Suppressor macrophage (primary cell): ENCODE measurements at places on chromosomes 2 and 18.

DNA sequence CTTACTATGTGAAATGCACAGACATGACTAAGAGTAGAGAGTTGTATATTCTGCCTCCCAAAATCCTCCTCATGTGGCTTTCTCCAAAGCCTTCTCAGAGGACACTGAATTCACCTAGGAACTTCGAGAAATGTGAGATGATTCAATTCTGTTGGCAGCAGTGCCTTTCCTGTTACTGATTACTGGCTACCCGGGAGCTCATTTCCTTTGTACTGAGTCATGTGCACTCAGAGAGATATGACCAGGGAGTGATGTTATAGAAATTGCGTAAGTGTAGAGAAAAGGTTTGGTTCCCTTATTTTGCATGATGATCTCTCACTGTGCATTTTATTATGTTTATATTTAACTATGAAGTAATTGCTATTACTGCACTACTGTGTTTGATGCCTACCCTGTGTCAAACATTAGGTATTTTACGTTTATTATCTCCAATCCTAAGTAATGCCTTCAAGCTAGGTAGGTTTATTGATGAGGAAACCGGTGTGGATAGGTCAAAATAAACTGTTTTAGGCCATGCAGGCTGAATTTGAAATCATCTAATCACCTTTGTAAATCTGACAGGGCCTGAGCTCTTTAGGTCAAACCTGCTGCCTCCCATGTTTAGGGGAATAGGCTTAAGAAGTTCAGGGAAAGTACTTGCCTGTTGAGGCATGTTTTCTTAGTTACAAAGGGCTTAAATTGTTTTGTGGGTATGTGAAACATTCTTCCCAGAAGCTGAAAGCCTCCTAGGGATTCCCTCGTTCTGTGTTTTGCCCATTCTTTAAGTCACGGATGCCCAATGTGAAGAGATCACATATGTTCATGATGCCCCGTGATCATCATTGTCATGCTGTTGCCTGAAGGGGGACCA, 86.8 kb downstream of the FMNL2 start:
- peak; percentile 80 for DNase-seq

GRCh38 chr2:221649051-221649775, 77.1 kb upstream of the EPHA4 start:
- DNase-seq = no peak

DNA sequence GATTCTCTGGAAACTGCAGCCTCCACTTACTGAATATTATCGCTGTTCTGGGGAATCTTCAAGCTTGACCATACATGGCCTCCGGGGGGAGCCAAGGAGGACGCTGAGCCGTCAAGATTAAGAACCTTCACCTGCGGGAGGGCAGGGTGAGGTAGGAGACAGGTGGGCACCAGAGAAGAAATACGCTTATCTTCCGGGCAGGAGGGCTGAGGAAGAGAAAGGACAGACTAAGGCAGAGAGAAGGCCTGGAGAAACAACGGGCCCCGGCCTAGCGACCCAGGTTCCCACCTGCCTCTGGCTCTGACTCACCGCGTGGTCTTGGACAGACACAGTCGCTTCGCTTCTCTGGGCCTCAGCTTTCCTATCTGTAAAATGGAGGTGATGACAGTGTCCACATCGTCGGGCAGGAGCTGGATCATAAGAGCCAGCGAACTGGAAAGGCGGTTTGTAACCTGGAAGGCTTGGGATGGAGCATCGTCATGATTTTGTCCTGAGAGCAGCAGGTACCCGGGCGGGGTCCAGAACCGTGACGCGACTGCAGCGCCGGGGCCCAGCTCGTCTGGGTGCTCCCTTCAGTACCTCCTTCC, 659 bp downstream of the ZNF142 start:
- DNase-seq = peak; percentile 48

- no peak for DNase-seq
Observed at GRCh38 chr2:241768251-241768711, 8.3 kb upstream of the GAL3ST2 start.

GRCh38 chr2:84559838-84560237, 43.5 kb downstream of the DNAH6 start:
- DNase-seq = no peak

- no peak for DNase-seq
Observed at GRCh38 chr2:20676353-20677215, 9.6 kb downstream of the GDF7 start.

DNA sequence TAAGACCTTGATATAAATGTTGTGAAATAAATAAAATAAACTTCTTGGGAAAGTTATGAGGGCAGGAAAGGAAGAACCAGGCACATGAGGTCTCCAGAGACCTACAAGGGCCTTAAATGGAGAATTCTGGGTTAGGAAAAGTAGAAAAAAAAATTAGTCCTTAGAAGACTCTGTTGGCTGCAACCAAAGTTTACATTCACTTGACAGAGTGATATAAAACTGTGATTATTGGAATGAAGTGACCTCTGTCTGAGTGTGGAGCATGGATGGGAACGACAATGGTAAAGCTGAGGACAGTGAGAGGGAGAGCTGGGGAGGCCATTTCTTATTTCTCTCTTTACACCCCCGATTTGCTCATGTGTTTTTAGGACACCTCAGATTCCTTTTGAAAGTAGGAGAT, 29.0 kb upstream of the CAVIN2 start:
- no peak for DNase-seq

DNA sequence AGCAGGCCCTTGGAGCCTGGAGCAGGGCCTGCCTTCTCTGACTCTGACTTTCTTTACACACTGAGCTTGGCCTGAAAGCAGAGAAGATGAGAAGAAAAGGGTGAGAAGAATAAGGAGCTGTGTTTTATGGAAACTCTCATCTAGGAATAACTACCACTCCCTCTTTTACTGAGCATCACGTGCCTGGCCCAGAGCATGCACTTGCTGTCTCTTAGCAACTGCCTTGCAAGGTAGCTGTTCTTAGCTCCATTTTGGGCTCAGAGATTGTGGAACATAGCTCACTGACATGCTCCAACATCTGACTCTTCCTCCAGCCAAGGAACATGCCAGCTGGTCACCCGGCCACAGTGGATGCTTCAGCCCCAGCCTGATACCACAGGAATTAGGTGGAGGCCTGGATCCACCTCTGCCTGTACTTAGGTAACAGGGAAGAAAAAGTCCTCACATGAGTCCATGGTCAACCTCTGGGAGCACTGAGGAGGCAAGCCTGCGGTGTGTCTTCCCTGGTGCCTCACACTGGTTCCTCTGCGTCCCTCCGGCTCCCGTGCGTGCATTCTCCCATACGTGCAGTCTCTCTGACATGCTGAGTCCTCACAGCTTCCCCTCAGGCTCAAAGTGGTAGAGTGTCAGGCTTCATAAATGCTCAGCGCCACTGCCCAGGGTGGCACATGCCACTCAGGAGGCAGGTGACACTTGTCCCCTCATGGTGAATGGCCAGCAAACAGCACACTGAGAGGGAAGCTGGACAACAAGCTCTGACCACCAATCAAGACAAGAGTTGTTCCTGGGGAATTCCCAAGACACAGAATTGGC, 35.7 kb downstream of the AMER3 start:
- no peak for DNase-seq

DNA sequence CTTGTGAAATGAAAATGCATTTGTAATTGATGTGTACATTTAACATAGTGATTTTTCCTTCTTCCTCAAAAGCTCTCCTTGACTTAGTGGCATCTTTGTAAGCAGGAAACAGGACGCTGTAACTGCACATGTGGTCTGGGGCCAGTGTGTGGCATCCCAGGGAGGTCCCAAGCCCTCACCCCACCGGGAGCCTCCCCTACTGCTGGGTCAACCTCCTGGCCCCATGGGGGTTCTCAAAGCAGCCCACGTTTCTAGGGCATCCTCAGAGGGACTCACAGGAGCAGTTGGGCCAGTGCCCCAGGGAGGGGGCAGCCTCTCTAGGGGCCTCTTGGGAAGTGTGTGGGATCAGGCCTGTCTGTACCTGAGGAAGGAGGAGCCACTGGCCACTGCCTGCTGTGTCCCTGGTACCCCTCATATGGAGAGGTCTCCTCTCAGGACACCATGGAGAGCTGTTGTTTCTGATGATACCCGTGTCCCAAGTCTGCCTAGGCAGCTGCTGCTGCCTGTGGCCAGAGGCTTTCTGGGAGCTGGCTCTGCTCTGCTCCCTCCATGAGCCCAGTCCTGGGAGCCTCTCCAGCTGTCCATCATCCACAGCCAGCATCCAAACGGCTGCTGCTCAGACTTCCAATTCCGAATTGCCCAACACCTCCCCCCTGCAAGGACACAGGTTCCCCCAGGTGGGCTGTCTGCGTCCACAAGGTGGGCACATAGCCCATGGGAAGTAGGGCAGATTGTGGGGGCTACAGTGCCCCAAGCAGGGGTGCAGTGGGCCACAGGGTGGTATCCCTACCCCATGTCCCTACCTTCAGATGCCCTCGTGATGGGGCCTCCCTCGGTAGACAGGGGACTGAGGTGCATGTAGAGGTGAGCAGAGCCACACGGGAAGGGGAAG, 13.4 kb downstream of the ARHGEF4 start:
- DNase-seq = no peak

DNA sequence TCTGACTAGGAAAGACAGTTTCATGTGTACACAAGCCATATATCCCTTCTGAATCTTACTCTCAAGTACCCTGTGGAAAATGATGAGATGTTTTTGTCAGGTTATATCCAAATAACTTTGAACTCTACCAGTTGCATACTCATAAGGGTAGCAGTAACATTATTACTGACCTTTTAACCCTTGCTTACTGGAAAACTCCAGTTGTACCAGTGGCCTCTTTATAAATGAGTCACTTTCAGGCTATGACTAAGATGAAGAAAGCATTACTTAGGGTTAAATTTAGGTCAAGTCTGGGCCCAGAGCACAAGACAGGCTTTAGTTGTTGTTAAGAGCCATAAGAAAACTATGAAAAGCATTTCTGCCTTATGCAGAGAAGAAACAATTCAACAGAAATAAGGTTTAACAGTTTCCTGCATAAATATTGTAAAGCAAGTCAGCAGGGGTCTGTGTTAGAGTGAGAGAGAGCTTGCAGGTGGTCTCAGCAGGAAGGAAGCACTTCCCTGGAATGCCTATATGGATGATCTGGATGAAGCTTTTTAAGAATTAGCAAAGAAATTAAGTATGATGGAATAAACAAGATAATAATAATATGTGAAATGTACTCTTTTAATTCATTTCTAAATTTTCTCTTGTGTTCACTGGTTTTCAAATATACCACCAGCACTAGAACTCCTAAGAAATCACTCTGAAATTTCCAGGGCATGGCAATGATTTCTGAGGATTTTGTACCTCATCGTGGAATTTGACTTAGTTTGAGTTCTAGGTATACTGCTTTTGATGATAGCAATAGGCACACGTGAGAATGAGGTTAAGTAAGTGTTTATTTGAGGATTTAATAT, 126.6 kb downstream of the UBE2E3 start:
- DNase-seq = no peak

DNA sequence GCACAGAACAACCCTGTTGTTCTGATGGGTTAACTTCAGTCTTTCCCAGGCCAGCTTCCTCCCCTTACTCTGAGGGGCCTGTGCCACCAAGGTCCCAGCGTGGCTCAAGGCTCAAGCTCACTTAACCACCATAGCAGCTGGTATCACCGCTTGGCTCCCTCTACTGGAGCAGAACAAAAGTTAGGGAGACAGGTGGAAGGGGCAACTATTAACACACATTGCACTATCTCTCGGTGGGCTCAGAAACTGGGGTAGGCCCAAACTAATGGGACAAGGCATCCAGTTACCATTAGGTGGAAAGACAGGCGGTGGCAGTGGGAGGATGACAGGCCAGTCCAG, 88.7 kb upstream of the ATL2 start:
- peak; percentile 19 for DNase-seq

- DNase-seq = no peak
Observed at GRCh38 chr18:25736516-25736915, 353.9 kb downstream of the SS18 start.

- no peak for DNase-seq
Observed at GRCh38 chr18:35515460-35516130, 17.8 kb upstream of the INO80C start.

DNA sequence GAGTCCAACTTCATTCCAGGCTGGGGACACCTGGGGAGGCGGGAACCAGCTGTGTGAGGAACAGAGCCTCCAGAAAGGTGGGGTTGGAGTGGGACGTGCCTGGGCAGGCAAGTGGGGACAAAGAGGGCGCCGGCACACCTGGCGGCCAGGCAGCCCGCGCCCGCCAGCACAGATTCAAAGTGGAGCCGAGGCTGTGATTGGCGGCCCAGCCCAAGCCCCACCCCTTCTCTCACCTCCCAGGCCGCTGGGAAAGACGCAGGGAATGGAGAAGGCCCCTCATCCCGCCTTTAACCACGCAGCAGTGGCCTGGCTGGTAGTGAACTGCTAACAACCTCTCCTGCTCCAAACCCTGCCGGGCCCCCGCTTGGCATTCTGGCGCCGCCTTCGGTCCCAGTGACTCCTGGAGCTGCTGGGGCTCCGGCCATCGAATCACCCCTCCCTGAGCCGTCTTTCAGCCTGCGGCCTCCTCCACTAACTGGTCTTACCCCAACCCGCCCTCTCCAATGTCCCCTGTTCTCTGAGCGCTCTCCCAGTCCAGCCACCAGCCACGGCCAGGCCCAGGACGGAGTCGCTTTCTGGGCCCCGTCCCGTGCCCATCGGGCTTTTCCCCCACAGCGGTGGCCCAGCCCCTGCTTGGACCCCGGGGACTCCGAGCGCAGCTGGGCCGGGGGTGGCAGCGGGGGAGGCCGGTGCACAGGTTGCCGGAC, 27.9 kb upstream of the PTMA start:
- no peak for DNase-seq

- DNase-seq = peak; percentile 64
Observed at GRCh38 chr2:20635675-20636584, 15.0 kb downstream of the HS1BP3 start.

- no peak for DNase-seq
Observed at GRCh38 chr2:109288544-109289368, 159.8 kb downstream of the SH3RF3 start.

- no peak for DNase-seq
Observed at GRCh38 chr2:4098137-4098536, 394.8 kb downstream of the DCDC2C start.

DNA sequence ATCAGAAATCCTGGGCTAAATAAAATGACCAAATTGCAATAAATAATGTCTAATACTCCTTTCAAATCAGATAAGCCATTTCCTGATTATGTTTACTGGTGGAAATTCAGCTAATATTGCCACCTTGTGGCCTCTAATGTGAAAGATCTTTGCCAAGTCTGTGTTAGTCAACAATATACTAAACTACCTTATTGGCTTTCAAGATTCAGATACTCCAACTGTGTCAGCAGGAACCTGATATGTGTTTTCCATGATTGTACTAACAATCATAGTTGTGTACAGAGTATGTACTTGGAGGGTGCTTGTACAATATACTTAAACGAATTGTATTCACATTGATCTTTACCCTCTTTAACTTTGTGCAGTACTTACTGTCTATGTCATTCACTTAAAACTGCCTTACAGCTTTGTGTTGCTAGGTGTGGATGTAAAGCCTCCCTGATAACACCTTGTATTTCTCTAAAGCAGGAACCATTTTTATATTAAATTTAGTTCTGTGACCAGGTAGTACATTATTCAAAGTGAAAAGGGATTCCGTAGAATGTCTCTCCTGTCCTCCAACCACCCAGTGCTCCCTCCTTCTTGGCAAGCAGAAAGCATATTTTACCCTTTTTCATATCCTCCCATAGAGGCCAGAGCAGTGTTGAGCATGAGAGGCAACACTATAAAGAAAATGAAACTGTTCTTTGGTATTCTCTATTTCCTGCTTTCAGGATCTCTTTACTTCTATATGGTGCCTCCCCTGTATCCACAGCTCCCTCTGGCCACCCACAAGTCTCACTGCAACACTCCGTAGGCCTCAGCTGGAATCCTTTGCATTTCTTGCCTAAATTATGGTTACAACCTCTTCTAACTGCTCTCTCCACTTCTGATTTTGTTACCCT, 75.2 kb upstream of the C2orf15 start:
- peak; percentile 75 for DNase-seq
